ENCODE measurements at places on chromosomes 7 and 10.

DNA sequence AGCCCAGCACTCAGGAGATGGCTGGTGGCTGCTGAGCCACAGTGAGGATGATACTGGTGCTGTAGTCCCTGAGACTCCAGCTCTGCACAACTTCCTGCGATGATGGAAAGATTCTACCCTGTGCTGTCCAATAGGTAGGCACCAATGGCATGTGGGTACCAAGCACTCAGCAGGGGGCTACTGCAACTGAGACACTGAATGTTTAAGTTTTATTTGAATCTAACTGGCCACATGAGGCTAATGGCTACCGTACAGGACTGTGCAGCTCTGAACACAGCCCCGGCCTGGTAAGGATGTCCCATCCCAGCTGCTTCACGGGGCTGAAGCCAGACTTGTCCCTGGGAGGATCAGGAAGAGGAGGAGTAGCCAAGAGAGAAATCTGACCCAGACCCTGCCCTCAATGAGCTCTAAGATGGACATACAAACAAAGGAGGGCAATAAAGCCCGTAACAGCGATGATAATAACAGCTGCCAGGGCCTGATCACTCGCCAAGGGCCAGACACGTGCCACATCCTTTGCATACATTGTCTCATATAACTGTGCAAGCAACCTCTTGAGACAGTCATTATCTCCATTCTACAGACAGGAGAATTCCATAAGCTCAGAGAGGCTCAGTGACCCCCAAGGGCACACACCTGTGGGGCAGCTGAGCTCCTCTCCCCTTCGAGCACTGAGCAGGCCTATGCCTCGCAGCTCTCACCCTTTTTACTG lies 3.8 kb downstream of the GPRIN2 start:
- no peak for DNase-seq

- no peak for DNase-seq
Observed at GRCh38 chr7:142414135-142414534, 156.3 kb upstream of the PRSS58 start.

DNA sequence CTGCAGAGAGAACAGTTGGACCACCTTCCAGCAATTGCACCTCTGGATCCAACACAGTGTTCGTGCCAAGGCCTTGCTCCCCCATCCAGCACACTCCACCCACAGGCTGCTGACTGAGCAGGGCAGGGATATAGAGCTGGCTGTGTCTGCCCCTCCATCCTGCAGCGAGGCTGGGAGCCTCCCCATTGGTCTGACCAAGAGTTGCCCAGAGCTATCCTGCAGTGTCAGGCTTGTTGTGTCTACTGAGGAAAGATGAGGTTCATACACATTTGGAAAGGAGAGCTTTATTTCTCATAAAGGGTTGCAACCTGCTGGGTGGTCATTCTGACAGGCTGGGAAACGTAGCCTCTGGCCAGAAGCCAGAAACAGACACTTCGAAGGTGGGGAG lies 27.1 kb downstream of the PRF1 start:
- DNase-seq = no peak

DNA sequence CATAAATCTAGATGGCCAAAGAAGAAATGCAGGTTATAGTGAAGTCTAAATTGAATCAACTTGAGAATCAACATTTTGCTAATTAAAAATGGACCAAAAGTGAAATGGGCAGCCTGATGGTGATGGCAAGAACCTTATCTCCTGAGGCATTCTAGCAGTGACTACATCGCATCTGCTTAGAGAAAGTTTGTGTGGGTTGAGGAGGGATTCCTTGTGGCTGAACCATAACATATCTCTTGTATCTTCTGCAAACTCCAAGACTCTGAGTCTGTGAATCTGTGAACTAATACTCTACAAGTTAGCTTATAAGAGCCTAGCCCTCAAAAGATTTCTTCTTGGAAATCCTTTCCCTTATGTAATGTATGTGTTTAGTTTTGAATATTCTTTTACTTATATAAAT lies 85.6 kb downstream of the PRKG1 start:
- no peak for DNase-seq

DNA sequence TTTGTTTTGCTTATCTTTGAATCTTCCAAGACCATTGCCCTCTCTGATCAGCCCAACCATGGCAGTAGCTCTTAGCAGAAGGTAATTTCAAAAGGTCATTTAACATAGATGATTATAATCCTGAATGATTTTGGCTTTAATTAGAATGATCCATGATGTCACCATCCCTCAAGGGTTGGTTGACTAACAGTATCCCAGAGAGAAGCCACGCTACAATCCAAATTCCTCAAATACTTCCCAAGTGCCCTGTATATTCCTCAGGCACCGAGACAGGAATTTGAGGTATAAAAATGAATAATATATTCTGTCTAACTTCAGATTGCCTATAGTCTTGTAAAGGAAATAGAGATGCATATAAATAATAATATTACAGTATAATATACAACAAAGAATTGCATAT lies 42.1 kb upstream of the TMEM196 start:
- no peak for DNase-seq

DNA sequence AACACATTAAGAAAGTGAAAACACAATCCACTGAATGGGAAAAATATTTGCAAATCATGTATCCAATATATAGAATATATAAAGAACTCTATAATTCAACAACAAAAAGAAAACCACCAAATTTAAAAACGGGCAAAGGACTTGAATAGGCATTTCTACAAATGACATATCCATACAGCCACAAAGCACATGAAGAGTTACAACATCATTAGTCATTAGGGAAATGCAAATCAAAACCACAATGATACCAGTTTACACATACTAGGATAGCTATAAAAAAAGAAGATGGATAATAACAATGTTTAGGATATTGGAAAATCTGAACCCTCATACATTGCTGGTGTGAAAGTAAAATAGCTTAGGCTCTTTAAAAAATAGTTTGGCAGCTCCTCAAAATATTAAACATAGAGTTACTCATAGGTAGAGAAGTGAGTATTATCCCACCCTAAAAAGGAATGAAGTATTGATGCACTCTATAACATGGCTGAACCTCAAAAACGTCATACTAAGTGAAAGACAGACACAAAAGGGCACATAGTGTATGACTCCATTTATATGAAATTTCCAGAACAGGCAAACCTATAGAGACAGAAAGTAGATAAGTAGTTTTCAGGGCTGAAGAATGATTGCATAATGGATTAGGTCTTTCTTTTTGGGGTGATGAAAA lies 4.5 kb downstream of the ZPBP start:
- no peak for DNase-seq

GRCh38 chr10:63376560-63377304 lies 89.0 kb downstream of the JMJD1C start:
- no peak for DNase-seq

DNA sequence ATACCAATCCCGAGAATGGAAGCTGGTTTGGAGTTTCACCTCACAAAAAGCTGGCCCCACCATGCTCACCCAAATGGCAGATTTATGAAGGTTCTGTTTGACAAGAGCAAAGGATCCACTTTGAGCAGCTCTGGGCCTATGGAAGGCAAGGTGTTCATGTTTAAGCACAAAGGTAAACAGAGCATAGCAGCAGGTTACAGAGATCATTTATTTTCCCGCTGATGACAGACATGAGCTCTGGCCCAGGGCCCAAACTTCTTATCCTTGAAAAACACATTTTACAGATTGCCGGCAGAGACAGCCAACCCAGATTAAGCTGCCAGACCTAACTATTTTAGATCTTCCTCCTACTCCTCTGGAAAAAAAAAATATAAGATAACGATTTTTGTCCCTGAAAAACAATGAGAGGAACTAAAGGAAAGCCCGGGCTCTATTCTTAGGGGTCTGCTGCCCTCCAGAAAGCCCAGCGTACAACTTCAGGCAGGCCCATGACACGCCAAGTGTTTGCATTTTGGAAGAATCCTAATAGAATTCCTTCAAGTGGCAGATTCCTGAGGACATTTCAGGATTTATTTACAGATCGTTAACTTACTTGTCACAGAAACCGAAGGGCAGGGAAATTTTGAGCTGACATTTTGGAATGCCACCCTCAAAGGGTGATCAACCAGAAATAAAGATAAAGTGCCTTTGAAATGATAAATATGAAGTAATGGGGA lies 40.0 kb downstream of the SYPL1 start:
- DNase-seq = no peak

- no peak for DNase-seq
Observed at GRCh38 chr7:44060948-44061644, 4.3 kb downstream of the PGAM2 start.

GRCh38 chr7:82609746-82610145 lies 166.2 kb upstream of the CACNA2D1 start:
- DNase-seq = no peak

DNA sequence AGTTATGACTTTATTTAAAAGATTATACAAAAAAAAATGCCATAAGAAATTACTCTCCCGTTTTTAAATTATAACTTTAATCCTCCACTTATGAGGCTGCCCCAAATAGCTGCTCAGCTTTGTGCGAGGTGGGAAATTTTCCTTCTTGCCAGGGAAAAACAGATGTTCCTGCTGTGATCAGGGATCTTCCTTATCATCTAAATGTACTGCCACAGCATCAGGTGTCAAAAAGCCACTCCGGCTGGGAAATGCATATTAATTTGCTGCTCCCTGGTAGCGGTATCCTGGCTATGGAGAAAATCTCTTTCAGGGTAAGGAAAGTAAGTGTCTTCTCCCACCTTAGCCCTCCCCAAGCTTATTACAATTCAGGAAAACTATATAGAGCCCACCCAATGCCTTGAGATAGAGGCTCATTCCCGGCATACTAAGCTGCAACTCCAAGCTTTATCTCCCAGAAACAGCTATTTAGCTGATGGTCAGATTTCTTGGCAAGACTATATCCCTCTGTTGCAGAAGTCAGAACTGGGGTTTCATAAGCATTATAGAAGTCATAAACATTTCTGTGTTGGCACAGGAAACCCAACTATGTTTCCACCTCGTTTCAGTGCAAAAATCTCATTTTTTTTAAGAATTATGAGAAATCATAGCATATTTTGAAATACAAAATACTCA lies 360.4 kb downstream of the PARD3 start:
- no peak for DNase-seq

DNA sequence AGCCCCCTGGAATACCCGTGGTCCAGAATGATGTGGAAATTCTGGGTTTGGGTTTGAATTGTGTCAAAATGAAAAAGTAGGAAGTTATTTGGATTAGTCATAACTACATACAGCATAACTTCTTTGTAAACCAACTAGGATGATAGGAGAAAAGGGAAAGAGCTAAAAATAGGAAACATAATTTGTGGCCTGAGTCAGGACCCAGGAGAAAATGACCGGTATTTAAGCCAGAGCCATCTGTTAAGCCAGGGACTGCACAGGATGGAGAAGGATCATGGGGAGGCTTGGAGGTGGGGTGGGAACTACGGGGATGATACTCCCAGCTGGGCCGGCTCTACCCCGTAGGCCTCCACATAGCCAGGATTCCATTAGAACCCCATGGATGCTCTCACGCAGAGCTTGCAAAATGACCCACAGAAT lies 98.6 kb downstream of the MYOF start:
- no peak for DNase-seq

- no peak for DNase-seq
Observed at GRCh38 chr7:95589031-95589430, 7.3 kb downstream of the PDK4 start.

- no peak for DNase-seq
Observed at GRCh38 chr7:32145911-32146310, 75.7 kb upstream of the PDE1C start.

DNA sequence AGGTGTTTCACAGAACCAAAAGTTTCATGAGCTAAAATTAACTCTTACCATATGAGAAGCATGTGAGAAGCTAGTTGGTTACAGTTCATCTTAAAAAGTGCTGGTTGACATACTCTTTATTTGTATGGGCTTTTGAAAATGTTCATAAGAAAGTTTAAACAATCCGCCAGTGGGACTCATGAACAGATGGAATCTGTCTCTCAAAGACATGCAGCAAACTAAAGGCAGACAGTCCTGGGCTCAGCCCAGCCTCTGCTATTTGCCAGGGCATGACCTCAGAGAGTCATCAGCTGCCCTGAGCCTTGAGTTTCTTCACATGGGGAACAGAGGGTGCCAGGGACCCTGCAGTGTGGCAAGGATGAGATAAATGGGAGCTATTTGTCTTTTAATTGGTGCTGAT lies 3.2 kb downstream of the PYROXD2 start:
- no peak for DNase-seq

DNA sequence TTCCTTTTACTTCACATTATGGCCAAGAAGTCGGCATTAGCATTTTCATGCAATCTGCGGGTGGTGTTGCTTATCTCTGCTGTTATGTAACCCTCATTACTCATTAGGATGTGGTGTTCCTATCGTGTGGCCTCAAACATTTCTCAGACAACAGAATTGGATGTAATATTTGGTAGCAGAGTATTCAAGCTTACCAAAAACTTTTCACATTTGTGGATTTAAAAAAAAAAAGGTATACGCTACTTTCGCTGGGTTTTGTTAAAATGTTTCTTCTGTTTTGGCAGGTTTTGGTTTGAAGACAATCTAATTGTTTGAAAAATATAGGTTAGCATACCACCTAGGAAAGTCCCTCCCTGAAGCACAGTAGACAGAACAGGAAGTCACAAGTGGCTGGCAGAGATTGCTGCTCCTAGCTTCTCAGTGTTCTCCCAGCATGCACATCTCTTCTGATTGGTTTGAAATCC lies 128.8 kb downstream of the GATA3 start:
- peak; percentile 13 for DNase-seq

DNA sequence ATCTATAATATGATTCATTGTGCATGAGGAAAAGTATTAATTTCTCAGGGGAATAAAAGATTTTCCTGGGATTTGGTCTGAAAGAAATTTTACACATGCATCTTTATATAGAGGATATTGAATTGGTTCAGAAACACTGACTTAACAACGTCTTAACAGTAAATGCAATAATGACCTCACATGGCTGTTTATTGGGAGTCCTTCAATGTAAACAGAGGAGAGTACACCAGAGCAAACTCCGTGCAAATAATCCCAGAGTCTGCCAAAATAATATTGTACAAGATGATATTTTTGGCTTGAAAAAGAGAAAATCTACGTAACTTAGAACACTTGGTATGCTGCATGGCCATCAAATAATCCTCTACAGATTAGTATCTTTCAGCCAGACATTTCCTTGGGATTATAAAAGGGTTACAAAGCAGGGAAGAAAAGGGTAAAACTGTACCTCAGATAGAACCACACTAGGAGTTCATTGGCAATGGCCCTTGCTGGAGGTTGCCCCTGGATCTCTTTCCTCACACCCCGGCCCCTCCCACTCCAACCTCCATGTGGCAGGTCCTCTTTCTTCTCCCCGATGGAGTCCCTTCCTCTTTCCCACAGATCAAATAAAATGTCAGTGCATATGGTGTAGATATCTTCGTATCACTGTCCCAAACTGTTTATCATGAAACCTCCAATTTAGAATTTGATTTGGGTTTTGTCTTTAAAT lies 196.4 kb downstream of the EVX1 start:
- DNase-seq = no peak

GRCh38 chr7:66860767-66861166 lies 60.3 kb upstream of the TMEM248 start:
- no peak for DNase-seq

DNA sequence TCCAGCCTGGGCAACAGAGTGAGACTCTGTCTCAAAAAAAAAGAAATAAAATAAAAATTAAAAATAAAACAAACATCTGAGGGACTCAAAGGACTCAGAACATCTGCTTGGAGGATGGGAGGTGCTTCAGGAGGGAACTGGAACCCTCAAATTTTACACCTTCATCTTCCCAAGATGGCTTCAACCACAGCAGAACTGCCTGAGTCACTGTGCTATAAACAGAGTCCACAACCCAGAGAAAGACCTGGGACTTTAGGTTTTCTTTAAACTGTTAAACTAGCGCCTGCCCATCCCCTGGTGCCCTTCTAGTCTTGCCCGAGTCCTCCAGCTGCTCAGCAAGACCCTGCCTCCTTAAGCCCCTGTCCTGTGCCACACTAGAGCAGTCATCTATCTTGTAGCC lies 40.8 kb downstream of the RGS10 start:
- no peak for DNase-seq

- no peak for DNase-seq
Observed at GRCh38 chr10:92848037-92848440, 281 bp upstream of the EXOC6 start.
